ENCODE measurements at places on chromosomes 4 and X.

DNA sequence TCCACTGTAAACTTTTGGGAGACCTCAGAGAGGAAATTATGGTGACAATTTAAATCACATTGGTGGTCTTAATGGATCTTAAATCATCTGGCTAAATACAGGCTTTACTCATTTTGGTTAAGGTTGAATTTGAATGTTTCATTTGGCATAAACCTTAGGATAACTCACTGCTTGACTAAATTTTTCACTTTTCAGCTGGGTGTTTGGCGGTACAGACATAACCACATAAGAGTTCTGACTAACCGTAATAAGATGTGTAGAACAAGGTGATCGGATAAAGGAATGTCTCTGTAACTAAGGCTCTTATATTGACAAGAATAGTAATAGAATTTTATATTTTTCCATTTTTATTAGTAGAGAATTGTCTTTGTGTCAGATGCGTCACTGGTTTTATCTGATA is 281.0 kb downstream of the BMPR1B start:
- DNase-seq = no peak

GRCh38 chrX:19864736-19865135 is 22.7 kb downstream of the SH3KBP1 start:
- peak; percentile 33 for DNase-seq

GRCh38 chrX:53262918-53263394 is 18.4 kb downstream of the IQSEC2 start:
- DNase-seq = peak; percentile 86

DNA sequence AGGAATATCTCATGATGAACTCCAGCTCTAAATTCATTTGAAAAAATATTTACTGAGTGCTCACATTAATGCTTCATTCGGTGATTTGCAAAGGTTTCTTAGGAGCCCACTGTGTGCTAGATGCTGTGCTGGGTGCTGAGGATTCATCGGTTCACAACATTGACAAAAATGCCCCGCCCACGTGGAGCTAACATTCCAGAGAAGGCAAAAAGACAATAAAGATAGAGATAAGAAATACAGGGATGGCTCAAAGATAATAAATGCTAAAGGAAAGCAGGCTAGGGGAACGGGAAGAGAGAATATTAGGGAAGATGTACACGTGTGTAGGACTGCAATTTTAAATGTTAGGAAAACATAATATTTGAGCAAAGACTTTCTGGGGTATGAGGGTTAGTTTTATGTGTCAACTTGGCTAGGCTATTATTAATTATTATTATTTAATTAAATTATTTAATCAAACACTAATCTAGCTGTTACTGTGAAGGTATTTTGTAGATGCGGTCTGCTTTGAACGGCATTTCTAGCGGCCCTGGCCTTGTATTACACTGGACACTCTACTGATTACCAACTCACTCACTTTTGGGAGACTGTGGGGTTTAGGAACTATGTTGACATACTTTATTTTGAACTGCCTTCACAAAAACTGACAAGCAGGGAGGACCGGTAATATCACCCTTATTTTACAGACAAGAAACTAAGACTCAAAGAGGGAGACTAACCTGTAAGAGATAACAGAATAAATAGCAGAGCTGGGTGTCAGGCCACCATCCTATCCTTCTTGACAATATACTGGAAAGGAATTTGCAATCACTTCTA is 61.9 kb upstream of the IRF2 start:
- DNase-seq = no peak

DNA sequence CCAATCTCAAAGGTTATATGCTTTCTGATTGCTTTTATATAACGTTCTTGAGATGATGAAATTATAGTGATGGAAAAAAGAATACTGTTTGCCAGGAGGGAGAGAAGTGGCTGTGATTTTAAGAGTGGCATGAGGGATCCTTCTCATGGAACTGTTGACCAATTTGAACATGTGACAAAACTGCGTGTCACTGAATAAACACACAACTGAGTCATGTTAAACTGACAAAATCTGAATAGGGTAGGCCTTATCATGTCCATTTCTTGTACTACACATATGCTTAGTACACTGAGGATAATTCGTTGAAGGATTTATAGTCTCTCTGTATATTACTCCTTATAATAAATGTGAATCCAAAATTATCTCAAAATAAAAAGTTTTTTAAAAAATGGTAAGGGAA is 22.2 kb upstream of the HSPA4L start:
- no peak for DNase-seq

DNA sequence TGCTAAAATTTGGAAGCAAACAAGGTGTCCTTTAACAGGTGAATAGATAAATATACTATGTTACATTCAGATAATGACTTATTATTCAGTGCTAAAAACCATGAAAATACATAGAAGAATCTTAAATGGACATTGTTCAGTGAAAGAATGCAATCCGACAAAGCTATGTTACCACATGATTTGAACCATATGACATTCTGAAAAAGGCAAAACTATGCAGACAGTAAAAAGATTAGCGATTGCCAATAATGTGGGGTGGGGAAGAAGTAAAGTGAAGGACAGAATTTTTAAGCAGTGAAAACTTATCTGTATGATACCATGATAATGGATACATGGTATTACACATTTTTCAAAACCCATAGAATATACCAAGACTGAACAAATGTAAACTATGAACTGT is 926.9 kb downstream of the FAT4 start:
- no peak for DNase-seq

DNA sequence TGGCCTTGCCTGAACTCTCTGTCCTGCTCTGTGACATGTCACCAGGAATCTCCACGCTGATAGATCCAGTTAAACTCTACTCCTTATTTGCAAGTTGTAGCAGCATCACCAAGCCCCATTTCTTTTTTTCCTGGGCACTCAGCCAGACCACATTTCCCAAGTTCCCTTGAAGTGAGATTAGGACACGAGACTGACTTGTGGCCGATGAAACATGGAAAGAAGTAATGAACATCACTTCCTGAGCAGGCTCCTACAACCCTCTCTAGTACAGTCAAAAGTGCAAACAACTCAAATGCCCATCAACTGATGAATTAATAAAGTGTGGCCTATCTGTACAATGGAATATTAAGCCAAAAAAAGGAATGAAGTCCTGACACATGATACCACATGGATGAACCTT is 74.6 kb downstream of the MAP3K15 start:
- no peak for DNase-seq

DNA sequence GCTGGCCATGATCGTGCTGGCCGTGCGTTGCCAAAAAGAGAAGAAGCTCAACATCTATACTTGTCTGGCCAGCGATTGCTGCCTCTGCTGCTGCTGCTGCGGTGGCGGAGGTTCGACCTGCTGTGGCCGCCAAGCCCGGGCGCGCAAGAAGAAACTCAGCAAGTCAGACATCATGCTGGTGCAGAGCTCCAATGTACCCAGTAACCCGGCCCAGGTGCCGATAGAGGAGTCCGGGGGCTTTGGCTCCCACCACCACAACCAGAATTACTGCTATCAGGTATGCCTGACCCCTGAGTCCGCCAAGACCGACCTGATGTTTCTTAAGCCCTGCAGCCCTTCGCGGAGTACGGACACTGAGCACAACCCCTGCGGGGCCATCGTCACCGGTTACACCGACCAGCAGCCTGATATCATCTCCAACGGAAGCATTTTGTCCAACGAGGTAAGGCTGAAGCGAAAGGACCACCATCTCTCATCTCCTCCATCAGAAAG is 3.3 kb downstream of the PCDH10 start:
- DNase-seq = no peak

DNA sequence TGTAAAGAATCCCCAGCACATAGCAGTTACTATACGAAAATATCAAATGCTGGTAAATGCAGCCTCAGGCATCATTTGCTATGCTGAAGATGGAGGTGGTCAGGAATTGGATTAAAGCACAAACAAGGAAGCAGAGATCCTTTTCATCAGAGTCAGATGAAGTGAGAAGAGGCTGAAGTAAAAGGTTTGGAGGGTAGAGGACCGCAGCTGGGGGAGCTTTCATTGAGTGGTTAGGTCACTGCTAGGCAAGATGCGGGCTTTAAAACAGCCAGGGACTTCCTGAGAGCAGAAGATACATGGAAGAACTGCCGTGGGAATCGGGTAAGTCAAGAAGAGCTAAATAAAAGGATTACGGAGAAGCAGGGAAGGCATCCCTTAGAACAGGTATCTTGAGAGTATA is 351.4 kb downstream of the UNC5C start:
- DNase-seq = no peak

DNA sequence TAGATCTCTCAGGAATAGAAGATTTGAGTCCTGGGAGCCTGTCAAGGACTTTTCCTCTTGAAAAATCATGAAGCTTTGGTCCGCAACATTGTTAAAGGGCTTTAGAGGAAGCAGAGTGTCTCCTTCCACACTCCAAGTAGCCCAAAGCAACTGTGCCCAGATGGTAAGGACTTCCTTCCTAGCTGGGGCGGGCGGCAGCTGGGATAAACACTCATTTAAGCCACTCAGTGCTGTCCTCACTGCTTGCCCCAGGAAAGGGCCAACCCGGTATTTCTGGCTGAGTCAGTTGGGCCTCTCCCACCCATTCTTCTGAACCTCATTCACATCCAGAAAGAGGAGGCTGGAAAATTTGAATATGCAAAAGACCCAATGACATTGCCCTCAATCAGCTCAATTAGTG is 144.3 kb downstream of the CHIC2 start:
- peak; percentile 50 for DNase-seq

- no peak for DNase-seq
Observed at GRCh38 chr4:114251020-114251419, 271.6 kb upstream of the ARSJ start.

- no peak for DNase-seq
Observed at GRCh38 chr4:87541521-87541920, 12.3 kb upstream of the SPARCL1 start.

- DNase-seq = no peak
Observed at GRCh38 chr4:118765399-118765798, 70.5 kb downstream of the SEC24D start.
